ENCODE measurements at places on chromosomes 7 and 10.

GRCh38 chr10:120098232-120098930 is 205.9 kb downstream of the SEC23IP start:
- DNase-seq, result no peak

DNA sequence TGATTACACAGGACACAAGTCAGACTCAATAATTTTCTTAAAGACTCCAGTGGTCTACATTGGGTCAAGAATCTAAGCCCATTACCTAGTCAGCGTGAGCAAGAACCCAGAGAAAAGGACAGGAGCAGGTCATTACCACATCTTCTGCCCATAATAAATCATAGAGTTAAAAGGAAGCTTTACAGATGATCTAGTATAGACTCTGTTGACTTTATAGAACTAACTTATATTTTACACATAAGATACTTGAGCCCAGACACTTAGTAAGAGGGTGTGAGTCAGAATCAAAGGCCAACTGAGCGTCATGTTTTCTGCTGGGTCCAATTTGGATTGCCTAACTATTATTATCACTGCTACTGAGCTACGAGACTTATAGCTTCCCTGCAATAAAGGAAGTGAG is 206.1 kb upstream of the NPSR1 start:
- no peak for DNase-seq

GRCh38 chr7:22885797-22886261 is 63.2 kb upstream of the TOMM7 start:
- peak; percentile 57 for DNase-seq

GRCh38 chr7:106820321-106821217 is 44.5 kb upstream of the PIK3CG start:
- DNase-seq, result no peak

DNA sequence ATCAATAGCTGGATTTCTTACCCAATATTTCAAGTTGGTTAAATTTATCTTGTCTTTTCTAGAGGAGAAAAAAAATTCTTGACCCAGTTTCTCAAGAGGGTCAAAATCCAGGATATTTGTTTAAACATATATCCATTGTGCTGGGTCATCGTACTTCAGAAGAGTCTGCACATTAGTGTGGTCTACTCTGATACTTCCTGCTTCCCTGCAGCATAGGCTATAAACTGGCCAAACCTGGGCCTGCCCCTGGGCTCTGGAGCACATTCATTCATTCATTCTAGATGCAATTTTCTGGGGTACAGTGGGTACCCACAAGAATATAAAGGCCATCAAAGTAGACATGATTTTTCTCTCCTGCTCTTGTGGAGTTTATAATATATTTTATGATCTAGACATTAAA is 142.1 kb upstream of the WNT16 start:
- no peak for DNase-seq

DNA sequence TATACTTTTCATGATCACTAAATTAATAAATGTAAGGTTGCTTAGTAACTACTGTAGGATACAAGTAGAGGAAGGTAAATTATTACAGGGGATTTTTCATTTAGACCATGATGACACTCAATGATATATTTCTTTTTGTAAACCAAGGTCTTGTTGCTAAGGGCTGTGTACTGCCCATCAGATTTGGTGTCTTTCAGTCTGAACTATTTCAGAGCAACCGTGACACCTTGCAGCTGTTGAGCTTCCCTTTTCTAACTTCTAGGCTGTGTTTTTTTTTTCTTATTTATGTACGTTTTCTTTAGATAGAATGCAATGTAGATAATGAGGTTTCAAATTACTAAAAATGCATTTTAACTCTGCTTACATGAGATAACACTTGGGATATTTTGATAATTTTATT is 292.0 kb upstream of the MBL2 start:
- no peak for DNase-seq

DNA sequence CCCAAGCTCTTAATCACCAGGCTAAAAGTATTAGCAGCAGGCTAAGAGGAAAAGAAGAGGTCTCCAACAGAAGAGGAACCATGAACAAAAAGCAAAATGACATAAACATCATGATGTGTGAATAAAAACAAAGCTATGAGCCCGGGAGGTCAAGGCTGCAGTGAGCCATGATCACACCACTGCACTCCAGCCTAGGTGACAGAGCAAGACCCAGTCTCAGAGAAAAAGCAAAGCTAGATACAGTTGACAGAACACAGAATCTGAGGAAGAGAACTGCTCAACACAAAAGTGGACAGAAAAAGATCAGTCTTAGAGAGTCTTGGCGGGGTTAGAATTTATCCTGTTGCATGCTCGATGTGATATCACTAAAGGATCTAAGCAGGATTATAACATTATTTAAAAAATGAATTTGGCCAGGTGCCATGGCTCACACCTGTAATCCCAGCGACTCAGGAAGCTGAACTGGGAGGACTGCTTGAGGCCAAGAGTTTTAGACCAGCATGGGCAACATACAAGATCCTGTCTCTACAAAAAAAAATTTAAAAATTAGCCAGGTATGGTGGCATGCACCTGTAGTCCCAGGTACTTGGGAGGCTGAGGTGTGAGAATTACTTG is 37.5 kb downstream of the NT5C2 start:
- no peak for DNase-seq
